SK-N-SH treated with all-trans-retinoic acid at 6 μM for 48 hours (cell line): ENCODE measurements at places on chromosomes 1 and 21.
A peak's percentile ranks its signal among the peaks of the same experiment; 100 is the strongest.

- ATAC-seq = no peak
Observed at GRCh38 chr21:14762734-14763694, 216.9 kb upstream of the SAMSN1 start.

GRCh38 chr1:168005529-168005928, 68.7 kb upstream of the MPC2 start:
- no peak for ATAC-seq

- no peak for ATAC-seq
Observed at GRCh38 chr1:55611123-55611522, 396.0 kb upstream of the USP24 start.

- peak; percentile 49; the same call in 2 of the 3 replicates for ATAC-seq
Observed at GRCh38 chr1:155379631-155380090, 59.0 kb downstream of the RUSC1 start.

- ATAC-seq = peak; percentile 33
Observed at GRCh38 chr1:204321665-204322064, 38.1 kb downstream of the PLEKHA6 start.

- ATAC-seq = no peak
Observed at GRCh38 chr21:32132881-32133280, 146.0 kb downstream of the MIS18A start.

- ATAC-seq = peak; percentile 34; the same call in 1 of the 3 replicates
Observed at GRCh38 chr1:243475966-243476365, 220.1 kb downstream of the SDCCAG8 start.

DNA sequence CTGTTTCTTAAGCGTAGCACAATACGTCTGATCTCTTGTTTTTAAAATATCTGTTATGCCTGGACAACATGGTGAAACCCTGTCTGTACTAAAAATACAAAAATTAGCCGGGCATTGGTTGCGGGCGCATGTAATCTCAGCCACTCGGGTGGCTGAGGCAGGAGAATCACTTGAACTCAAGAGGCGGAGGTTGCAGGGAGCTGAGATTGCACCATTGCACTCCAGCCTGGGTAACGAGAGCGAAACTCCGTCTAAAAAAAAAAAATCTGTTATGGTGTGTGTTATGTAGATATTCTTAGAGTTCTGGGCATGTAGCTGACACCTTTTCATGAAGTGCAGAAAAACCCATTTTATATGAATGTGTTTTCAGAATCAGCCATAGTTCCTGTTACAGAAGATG, 38.2 kb downstream of the RABGAP1L start:
- no peak for ATAC-seq

DNA sequence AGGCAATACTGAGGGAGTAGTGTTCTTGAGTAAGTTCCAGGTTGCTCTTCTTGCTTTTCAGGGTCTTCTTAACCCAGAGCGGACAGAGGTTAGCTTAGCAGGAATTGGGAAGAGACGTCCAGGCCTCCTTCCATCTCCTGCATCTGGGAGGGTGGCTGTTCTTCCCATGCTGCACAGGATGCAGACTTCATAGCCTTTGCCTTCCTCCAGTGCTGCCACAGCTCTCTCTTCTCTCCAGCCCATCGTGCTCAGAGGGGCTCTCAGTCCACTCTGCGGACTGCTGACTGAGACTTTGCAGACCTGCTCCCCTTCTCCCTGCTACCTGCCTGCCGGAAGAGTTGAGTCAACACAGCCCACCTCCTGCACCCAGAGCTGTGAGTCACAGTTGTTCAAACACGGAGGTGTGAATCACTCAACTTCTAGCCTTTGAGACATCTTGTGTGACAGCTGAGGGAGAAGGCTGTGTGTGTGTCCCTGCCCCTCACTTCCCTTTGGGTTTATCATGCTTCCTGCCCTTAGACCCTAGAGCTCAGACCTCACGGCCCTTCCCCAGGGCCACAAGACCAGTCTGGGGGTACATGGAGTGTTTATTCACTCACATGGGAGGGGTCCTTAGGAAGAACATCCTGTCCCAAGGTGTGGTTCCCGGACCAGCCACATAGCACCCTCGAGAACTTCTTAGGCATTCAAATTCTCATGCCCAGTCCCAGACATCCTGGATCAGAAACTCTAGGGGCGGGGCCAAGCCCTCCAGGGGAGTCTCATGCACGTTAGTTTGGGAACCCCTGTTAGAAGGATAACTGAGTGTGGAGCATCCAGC, 158.3 kb upstream of the CACNA1E start:
- ATAC-seq = no peak

- no peak for ATAC-seq
Observed at GRCh38 chr21:45390121-45390751, 14.7 kb upstream of the COL18A1 start.

DNA sequence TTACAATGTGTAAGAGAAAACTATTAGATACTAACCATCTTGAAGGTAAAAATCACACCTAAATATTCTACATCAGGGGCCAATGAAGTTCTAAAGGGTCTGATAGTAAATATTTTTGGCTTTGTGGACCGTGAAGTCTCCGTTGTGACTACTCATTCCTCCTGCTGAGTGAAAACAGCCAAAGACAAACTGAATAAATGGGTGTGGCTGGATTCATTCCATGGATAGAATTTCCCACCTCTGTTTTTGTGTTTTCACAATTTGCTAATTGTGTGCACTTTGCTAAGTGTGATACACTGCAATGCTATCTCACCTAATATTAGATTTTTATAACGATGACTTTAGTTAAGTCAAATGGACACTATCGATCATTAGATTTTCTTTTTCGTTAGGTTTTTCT, 1474.0 kb downstream of the PLA2G4A start:
- no peak for ATAC-seq

DNA sequence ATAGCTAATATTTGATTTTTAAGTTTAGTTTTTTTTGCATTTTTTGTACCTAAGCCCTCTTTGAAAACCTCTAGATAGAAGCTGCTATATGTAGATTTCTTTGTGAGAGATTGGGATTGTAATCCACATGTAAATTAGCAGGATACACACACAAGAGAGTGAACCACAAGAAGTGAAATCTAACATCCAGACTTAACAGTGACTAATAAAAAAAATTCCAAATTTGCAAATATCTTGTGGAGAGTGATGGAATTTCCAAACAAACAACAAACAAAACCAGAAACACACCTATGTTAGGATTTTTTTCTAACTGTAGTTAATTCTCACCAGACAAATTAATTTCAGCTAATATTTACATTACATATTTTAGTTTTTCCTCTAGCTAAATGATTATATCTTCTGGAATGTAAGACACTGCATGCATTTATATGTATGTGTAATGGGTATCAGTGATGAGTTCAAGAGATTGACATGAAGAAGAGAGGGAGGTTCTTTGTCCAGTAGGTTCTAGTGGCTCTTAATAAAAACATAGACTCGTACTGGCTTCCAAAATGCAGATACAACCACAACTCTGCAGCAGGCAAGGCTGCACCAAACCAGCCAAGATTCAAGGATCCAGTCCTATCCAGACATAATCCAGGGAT, 12.8 kb downstream of the CLDN17 start:
- ATAC-seq = no peak

GRCh38 chr1:31424568-31424967, 11.6 kb downstream of the SERINC2 start:
- ATAC-seq = no peak

DNA sequence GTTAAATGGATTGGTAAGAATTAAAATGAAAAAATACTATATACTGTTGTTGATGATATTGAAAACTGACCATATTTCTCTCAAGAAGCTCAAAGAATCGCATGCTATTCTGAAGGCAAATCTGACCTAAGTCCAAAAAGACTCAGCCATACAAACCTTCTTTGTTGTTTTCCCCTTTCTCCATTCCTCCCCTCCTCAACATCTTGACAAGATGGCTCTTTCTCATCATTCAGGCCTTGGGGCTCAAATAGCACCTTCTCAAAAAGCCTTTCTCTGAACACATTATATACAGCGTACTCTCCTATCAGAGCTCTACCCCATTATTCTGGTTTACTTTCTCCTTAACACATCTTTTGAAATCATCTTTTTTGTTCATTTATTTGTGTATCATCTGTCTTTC, 17.2 kb downstream of the COLGALT2 start:
- no peak for ATAC-seq

- no peak for ATAC-seq
Observed at GRCh38 chr1:177103005-177103852, 61.3 kb downstream of the ASTN1 start.

- no peak for ATAC-seq
Observed at GRCh38 chr1:230979952-230980351, 1.1 kb downstream of the ARV1 start.

GRCh38 chr21:25572861-25573310, 34.4 kb downstream of the MRPL39 start:
- peak; percentile 53 for ATAC-seq

GRCh38 chr1:109274533-109275476, 8.1 kb downstream of the PSRC1 start:
- peak; percentile 57 for ATAC-seq

DNA sequence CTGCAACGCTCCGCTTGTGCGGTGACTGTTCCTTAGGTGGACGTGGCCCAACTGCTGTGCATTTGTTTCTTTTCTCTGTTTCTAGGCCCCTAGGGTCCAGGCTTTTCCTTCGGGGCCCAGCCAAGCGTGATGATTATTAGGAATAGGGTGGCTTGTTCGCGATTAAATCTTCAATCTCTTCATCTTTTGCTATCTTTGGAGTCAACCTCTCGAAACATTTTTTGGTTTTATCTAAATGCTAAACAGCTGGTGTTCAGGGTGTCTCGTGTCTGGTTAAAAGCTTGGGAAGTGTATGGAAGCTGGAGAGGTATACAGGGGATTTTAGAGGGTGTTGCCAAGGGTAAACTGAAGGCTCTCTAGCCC, 844 bp upstream of the PLD5 start:
- ATAC-seq = peak; percentile 38; the same call in 2 of the 3 replicates

- ATAC-seq = no peak
Observed at GRCh38 chr1:214247501-214248041, 33.4 kb upstream of the SMYD2 start.

GRCh38 chr1:168947041-168947440, 159.4 kb upstream of the ATP1B1 start:
- no peak for ATAC-seq

DNA sequence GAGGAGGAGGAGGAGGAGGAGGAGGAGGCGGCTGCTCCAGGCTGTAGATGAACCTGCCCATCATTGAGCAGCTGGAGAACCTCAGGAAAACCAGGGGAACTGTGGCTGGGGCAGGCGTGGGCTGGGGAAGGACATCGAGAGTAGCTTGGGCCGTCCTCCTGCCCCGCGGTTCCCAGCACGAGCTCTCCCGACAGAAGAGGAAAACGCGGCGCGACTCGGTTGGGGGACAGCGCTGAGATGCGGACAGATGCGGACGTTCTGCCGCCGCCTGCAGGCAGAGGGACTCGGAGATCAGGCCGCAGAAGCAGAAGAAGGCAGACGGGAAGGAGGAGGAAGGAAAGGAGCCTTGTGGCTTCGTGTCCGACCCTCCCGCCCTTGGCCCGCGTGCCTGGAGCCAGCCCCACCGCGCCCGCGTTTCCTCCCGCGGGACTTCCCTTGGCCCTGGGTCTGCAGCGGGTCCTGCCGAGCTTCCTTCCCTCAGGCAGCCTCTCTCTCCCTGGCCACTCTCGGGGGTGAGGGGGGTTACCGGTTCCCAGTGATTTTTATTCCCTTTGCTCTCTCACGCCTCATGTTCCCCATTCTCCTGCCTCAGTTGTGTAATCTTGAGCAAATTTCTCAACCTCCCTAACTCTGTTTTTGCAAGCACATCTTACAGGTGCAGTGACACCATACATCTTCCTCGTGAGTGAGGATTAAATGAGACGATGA, 1.7 kb upstream of the TNFRSF9 start:
- no peak; the same call in 2 of the 3 replicates for ATAC-seq

DNA sequence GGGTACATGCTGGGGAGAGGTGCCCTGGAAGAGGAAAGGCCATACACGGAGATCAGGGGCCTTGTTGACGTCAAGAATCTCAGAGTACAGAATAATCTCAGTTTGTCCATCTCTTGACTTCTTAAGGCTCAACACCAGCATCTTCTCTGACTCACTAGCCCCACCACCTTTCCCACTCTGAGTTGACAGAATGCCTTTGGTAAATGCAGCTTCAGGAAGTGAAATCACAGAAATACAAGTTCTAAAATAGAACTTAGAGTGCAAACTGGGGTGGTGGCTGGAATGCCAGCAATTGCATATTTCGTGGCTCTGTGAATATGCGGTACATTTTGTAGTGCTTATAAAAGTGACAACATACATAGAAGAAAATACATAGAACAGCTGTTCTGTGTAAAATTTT, 1.6 kb downstream of the COG2 start:
- ATAC-seq = no peak

- ATAC-seq = peak; percentile 71
Observed at GRCh38 chr1:165842671-165843129, 15.3 kb downstream of the UCK2 start.

GRCh38 chr1:39159224-39160036, 45.1 kb upstream of the MACF1 start:
- ATAC-seq = peak; percentile 53

DNA sequence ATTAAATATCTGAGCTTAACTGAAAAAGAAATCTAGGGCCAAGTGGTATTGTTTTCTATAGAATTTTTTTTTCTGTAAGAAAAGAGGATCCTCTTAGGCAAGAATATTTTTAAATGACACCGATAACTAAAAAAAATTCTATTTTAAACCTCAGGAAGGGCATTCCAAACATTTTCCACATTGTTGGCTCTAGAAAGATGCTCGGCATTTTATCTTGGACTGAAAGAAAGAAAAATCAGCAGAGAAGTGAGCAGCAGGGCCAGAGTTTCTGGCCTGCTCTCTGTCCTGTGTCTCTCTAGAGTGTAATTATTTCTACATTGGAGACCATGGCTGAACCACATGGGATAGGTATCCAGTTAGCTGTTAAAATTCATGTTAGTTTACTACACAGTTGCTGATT, 192.5 kb upstream of the GREM2 start:
- ATAC-seq = peak; percentile 74

DNA sequence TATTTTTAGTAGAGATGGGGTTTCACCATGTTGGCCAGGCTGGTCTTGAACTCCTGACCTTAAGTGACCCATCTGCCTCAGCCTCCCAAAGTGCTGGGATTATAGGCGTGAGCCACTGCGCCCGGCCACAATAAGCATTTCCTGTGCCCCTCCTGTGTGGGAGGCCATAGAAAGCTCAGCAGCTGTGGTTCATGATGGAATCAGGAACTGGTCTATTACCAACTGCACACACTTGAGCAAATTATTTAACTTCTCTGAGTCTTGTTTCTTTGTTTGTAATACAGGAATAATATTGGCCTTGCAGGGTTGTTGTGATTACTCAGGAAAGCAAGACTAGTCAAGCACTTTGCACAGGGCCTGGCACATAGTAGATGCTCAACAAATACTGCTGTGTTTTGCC, 15.0 kb downstream of the RHBG start:
- no peak for ATAC-seq

DNA sequence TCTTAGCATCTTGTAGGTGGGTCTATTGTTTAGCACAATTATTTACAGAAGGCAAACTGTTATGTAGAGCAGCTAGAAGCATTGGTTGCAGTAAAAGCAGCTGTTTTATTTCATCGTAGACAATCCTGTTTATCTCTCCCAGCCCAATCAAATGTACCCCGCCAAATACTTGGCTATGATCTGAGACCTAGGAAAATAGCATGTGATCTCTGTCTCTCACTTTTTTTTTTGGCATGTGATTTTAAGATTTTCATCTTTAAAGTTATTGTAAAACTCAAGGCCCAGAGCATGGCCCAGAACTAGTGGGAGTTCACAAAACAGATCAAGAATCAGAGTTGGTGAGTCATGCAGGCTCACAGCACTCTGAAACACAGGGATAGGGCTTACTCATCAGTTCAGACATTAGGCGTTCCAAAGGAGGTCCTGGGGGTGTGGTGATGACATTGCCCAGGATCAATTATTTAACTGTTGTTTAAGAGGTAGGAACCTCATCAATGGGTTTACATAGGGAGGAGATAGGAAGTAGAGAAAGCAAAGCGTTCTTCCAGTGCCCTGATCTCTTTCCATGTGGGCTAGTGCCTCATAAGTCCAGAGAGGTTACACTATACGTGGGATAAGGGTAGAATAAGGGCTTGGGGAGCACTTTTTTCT, 40.2 kb downstream of the TBX19 start:
- ATAC-seq = peak; percentile 99
